ENCODE measurements at places on chromosomes 2 and 18. TPM values are rescaled to one million over a fixed set of nuclear protein-coding genes. Genes with fewer than 3 reads are reported as not detected.

DNA sequence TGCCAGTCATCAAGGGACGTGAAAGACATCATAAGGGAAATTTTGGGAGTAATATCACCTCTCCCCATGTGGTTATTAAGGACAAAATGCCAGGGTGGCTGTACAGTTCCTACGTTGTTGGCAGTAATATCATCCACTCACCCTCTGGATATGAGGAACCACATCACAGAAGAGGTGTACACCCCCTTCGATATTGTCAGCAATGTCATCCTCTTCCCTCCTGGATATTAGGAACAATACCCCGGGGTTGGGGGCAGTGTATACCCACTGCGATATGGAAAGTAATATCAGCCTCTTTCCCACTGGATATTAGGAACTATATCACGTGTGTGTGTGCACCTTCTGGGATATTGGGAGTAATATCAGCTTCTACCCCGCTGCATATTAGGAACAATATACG, 1933.3 kb downstream of the SUCLG1 start:
- DNase-seq: no peak

DNA sequence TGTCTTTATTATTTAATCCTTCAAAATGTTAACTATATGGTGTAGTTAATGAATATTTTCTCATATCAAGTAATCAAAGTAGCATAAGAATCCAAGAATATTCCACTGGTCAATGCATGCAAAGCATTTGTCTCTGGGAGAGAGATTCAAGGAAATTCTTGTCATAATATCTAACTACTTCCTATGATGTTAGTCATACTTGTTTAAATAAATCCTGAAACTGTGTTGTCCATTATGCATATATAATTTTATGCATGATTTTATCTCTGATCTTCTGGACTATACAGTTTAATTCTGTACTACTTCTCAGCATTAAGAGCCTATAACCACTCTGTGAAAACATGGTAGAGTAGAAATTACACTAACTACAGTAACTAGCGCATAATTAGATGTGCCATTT, 388.3 kb downstream of the NR4A2 start:
- no peak for DNase-seq

GRCh38 chr18:29153091-29153490, 976.2 kb upstream of the CDH2 start:
- DNase-seq: no peak

DNA sequence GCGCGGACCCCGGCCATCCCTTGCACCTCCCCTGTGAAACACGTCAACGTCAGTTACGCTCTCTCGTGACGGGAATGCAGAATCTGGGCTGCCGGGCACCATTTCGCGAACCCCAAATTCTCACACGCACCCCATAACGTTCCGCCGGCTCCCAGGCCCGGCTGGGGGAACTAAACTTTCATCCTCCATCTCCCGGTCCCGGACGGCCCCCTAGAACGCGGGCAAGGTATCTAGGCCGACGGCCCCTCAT, 544 bp downstream of the DNAJC27 start:
- no peak for DNase-seq

GRCh38 chr2:36253086-36253485, 102.5 kb upstream of the CRIM1 start:
- DNase-seq: no peak

- no peak for DNase-seq
Measured at GRCh38 chr2:29317801-29318485, 202.7 kb downstream of the CLIP4 start.

DNA sequence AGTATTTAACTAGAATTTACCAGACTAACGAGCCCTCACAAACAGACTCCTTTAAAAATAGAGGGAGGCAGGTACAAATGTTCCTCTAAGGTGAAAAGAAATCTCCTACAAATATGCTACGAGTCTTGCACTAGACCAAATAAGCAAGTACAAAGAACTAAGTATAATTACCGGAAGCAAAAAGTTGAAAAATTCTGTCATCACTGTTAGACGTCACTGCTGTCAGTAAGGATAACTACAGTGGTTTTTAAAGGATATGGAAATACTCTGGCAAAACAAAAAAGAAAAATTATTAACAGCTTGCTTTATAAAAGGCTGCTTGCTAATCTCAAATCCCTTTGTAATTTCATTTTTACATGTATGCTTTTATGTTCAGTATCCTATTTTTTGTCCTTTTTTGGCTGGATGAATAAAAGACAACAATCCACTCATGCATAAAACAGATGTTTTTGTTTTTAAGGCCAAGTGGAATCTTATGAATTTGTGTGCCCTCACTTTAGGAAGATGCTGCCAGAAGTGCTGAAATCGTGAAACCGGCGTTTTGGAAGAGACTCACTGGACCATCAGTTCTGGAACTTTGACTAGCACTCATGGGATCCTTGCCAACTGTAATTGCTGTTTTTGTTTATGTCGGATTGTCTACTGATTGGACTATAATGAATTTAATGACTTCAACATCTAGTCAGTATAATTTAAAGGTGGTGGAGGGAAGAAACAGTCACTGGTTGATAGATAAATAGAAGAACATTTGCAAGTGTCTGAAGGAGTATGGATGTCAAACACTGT, 6.7 kb downstream of the ZNF521 start:
- DNase-seq: no peak

DNA sequence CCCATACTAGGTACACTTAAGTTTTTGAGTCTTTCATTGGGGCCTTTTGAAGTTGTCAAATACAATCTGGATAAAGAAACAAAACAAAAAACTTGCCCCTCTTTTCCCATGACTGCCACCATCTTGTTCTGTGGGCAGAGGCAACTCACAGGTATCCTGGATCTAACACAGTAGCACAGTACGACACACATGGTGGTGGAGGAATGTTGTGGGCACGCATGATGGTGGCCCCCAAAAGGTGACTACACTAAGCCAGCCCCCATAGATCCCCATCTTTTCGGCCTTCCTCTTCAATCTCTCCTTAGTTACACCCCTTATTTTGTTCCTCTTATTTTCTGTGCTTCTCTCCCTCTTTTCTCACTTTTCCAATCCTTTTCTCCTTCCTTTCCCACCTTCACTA, 4.5 kb upstream of the STPG4 start:
- no peak for DNase-seq

DNA sequence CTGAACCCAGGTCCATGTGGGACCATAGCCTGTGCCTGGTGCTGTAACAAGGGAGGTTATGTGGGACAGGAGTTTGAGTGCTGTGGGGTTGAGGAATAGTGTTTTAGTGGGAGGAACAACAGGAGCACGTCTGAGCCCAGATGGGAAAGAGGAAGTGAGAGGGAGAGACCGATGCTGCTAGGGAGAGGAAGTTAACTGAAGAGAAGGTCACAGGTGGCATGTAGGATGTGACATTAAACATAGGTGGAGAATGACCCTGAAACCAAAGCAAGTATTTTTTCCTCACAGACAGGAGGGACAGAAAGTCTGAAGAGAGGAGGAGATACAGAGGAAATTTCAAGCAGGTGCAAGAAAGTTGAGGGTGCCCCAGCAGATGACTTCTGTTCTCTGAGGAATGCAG, 87.8 kb downstream of the ACOXL start:
- no peak for DNase-seq

DNA sequence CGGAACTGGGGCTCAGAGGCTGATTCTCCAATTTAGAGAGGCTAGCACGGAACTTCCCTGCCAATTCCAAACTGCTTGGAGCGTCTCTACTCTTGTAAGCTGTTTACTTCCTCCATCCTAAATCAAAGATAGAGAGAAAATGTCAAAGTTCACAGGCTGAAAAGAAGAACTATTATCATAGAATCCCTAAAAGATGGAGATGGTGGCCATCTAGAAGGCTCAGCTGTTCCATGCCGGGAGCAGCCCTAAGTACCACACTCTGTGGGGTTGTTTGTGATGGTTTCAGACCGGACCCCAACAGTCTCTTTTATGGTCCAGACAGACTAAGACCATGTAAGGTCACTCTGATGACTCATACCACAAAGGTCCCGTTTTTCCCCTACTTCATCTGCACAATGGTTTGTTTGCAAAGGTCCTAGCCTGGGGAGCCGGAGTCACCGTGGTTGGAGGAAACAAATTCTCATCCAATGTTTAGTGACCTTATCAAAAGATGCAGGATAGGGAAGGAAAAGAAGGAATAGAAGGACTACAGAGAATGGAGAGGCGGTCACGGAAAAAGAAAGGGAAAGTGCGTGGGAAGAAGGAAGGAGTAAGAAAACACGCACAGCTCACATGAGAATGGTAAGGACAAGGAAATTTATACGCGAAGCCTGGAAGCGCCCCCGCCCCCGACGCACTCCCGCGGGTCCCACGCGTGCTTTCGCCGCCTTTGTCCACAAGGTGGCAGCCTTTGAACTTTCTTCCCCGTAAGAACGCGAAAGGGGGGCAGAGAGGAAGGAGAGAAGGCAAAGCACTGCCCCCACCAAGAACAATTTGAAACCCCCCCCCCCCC, 453 bp upstream of the ANTXR1 start:
- peak; percentile 85 for DNase-seq

DNA sequence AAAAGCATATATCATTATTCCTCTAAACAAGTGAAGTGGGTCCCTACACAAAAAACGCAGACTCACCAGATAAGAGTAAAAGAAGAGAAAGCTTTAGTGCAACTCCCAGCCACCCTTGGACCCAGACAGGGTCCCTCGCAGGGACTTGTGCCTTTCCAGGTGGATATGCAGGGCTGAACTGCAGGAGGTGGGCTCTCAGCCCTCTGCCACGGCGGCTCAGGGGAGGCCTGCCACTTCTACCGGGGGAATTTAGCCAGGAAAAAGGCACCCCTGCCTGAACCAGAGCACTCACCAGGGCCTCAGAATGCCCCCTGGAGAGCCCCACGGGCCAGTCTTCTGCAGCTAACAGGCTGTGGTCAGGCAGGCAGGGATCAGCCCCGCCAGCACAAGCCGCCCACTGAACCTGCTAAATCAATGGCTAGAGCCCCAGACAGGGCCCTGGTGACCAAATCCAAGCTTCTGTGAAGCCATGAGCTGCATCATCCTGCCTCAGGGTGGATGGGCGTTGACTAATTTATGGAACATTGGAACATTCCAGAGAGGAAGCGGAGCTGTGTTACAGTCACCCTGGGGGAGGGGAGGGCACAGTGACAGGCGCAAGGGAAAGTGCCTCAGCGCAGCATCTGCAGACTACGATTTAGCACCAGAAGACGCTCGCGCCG, 209.3 kb downstream of the EIPR1 start:
- no peak for DNase-seq

DNA sequence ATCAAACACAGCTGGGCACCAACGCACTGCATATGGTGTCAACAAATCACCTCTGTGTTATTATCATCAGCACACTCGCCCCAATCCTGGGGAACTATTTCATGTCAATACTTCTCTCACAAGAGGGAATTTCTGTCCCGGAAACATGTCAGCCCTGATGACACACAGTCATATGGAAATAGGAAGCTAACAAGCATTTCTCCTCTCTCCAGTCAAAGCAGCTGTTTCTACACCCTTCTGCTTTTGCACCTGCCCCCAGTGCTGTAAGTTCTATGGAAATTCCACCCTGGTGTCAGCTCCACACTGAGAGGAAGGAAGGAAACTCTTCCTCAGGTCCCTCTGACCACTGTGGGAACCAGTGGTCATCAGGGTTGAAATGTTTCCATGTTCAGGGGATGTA, 447.6 kb upstream of the ID2 start:
- DNase-seq: no peak

GRCh38 chr2:138829326-138829919, 49.2 kb upstream of the NXPH2 start:
- DNase-seq: peak; percentile 64

GRCh38 chr2:64943387-64944150, 45.6 kb upstream of the SLC1A4 start:
- DNase-seq: peak; percentile 69

- DNase-seq: no peak
Measured at GRCh38 chr2:138493334-138493733, 8.2 kb upstream of the SPOPL start.

DNA sequence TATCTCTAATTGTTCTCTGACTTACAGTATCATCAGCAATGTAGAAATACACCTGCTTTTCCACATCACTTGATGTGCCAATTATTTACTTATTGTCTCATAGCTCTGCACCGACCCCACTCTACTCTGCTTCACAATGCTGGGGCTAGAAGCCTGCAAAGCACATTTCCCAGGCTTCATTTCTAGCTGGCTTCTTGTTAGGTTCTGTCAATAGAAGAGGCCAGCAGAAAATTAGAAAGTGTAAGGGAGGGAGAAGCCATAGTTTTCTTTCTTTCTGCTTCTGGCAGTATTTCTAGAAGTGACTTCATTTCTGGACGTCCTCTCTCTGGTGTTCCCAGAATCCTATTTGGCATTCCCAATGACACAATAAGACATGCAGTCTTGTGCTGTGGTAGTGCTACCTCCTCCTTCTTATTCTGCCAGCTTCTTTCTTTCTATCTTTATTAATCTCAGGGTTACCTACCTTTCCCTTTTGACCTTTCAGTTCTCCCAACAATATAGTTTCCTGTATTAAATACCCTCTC, 12.5 kb upstream of the TANC1 start:
- DNase-seq: no peak

DNA sequence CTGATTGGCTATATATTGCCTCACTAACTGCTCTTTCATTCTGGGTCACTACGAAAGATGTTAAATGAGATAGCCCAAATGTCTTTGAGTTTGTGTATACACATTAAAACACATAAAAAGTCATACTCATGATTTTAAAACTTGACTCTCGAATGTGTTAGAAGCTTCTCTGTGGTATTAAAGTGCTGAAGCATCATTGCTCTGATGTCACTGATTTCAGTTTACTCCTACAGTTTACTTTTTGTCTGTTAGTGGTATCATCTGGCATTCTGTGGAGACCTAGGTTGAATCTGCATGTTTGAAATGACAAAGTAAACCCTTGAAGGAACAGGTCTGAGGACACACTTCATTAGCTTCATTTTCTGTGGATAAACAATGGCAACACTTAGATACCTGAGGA, 10.7 kb downstream of the NT5DC4 start:
- DNase-seq: no peak

DNA sequence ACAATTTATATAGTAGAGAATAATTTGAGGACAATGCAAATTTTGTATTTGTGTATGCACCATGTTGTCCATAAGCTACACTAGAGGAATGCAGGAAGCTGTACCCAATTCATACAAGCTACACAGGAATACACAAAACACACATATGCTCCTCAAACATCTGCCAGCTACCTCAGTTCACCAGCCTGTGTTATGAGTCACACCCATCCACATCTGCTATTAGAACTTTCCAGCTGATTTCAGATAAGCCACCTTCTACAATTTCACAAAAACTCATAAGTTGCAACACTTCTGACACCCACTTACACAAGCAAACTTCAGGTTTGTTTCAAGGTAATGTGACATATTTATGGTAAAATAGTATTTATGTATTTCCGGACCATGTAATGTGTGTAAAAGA, 438.9 kb downstream of the SATB2 start:
- no peak for DNase-seq

Gene CPS1
- 16.1 TPM for polyA plus RNA-seq

Gene NTSR2
- not detected for polyA plus RNA-seq

Gene C2orf92
- 1.1 TPM for polyA plus RNA-seq

Gene PCARE
- not detected for polyA plus RNA-seq

Gene ZNF514
- polyA plus RNA-seq: 12.8 TPM

Gene CFAP221
- polyA plus RNA-seq: 0.30 TPM

Gene TRIM43
- not detected for polyA plus RNA-seq

Gene CEBPZOS
- polyA plus RNA-seq: 69.2 TPM

Gene GAL3ST2
- polyA plus RNA-seq: 0.41 TPM

Gene CHRNG
- not detected for polyA plus RNA-seq

Gene DUSP2
- polyA plus RNA-seq: 0.26 TPM

Gene FIGN
- 1.9 TPM for polyA plus RNA-seq

Gene NEDD4L
- 21.7 TPM for polyA plus RNA-seq

Gene MRPL53
- polyA plus RNA-seq: 221 TPM

Gene RAPH1
- 5.5 TPM for polyA plus RNA-seq

Gene WNT10A
- 0.04 TPM for polyA plus RNA-seq

Gene KRTCAP3
- 0.68 TPM for polyA plus RNA-seq

All from A549 (cell line).